T-helper 2 cell (primary cell): ENCODE measurements at places on chromosomes 16 and 17.

DNA sequence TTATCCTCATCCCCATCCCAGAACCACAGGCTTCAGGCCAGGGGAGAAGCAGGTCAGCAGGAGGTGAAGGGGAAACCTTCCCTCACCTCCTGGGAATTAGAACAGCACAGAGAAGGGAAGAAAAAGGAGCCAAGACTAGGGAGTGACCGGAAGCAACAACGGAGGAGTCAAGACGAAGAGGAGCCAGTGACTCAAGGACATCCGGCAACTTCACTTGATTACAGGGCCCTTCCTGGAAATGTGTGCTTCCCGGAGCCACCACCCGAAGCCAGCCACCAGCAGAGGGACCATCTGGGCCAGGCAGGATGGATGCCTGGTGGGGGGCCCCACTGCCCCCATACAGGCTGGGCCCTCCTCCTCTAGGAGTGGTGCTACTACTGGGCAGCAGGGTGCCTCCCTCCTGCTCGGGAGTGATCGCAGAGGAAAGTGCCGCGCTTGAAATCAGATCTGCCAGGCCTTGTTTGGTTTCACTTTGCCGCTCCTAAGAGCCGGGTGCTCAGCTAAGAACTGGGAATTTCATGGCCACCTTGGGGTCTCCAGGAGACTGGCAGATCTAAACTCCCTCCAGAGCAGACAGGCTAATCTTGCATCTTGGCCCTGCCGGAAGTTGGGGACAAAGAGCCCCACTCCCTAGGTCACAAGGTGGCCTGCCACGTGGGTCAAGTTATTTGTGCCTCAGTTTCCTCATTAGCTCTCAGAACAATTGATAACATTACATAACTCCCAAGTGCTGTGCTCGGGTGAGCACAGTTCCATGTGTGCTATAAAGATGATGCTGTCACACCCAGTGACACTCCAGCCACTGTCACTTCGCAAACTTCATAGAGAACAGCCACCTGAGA, 6.6 kb downstream of the CDC42EP4 start:
- no peak for DNase-seq

DNA sequence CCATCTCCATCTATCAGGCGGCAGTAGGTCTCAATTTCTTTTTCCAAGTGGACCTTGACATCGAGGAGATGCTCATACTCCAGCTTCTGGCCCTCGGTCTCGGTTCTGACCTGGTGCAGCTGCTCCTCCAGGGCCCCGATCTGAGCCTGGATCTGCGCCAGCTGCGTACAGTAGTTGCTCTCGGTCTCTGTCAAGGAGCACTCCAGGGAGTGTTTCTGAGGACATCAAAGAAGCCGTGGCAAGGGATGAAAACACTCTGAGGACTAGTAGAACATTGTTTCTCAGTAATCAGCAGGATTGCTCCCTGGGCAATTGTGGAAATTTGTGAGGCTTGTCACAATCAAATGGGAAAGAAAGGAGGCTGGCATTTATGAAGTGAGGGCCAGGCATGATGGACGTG, 5.9 kb downstream of the KRT28 start:
- no peak for DNase-seq

DNA sequence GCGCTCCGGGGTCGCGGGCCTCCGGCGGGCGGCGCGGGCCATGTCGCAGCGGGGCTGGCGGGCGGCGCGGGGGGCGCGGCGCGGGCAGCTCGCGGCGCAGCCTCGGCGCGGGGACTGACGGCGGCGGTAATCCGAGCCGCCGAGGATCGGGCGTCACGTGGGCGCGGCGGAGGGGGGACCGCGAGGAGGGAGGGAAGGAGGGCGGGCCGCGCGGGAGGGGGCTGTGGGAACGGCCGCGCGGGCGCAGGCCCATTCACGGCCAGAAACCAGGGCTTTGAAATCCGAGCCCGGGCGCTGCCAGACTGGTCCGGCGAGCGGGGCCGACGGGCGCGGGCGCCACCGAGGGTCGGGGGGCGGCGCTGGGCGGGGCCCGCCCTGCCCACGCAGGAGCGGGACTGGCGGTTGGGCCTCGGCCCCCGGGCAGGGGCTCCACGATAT, at the start of gene MTSS2:
TSS of gene MTSS2 (minus strand) at position 116 of the 438 bp plus-strand sequence. CDS start 262 bp downstream, outside the sequence.
- no peak for DNase-seq

- DNase-seq: no peak
Measured at GRCh38 chr16:28151180-28151579, 60.6 kb downstream of the XPO6 start.

DNA sequence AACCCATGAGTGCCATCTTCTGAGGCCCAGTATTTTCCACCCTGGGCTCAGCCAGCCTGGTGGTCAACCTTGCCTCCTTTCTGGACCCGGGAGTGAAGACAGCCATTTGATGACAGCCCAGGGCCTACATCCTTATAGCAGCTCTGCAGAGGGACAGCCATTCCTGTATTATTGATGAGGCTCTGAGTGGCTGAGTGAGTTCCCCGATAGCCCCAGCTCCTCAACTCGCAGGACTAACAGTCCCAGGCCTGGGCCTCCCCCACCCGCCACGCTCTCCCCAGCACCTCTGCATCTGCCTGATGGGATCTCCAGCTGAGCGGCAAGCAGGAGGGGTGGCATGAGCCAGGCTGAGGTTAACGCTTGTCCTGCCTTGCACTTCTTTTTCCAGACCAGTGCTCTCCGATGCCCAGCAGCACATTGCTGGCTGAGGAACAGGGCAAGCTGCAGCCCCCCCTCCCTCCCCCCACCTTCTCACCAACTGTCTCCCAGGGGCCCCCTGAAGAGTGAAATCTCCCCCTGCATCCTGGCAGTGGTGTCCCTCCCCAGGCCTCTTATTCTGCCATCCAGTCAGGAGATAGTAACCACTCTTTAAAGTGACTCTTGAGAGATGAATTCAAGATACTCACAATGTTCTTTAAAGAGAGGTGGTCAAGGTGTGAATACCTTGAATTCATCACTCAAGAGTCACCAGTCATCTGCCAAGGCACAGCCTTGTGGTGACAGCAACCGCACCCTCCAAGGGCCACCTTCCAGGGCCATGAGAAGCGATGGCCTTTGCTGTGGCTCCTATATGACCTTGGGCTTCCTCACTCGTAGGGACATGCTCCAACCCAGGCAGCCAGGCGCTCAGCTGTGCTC, 23.5 kb downstream of the CACNG5 start:
- no peak for DNase-seq

DNA sequence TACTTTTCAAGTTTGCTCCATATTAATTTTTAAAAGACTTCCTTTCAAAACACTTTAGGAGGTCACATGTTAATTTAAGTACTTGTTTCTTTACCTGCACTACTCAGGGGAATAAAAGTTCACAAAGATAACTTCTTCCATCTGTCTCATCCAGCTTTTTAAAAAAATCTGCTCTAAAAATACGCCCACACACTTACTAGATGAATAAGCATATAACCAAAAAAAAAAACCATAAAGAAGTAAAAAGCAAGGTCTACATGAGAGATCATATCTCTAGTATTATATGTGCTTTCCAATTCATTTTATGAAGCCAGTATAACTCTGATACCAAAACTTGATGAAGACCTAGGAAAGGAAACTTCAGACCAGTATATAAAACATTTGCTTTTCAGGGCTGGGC, 17.2 kb downstream of the SKAP1 start:
- no peak for DNase-seq

DNA sequence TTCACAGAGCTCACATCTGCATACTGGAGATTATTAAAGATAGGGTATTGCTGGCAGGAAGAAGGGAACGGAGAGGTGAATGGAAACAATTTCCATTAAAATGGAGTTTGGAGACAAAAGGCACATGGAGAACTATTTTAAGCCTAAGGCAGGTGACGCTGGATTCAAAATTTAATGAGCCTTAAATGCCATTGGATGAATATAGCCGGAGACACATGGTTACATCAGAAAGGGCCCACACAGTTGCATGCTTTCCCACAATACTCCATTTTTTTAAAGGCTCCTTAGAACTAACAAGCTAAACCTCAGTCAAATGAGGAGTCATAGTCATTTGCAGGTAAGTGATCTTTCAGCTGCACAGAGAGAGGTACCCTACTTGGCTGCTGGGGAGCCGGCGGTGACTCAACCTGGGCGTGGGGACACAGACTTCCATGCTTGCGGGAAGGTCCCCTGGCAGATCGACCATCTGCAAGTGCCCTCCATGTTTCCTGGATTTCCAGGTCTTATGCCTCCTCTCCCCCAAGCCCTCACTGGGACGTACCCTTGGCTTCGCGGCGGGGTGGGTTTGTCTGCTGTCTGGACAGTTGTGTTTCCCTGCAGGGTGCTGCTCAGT, 259.2 kb downstream of the CBLN1 start:
- no peak for DNase-seq

DNA sequence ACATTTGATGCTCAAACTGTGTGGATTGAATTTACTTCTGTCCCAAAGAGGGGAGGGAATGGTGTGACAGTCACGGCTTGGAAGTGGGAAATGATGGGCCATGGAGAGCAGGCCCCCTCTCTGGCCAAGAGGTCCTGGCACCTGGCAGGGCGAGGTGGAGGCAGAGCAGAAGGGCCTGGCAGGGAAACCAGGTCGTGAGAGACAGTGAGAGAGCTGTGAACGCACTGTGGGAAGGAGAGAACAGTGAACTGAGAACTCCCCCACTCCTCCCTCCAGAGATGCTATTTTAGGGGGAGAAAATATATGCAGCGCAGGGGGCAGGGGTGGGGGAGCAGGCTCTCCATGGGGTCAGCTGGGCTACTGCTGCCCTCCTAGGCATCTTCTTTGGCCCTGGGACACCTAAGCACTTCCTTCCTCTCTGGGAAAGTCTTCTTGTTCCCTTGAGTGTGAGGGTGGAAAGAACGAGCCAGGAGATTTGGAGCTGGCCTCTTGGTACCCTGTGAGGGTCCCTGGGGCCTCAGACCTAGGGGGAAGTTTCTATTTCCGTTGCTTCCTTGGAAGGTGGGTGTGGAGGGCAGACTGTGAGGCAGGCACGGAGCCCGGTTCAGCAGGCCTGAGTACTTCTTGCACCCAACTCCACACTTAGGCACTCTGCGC, 17.2 kb upstream of the TBX21 start:
- DNase-seq: no peak

DNA sequence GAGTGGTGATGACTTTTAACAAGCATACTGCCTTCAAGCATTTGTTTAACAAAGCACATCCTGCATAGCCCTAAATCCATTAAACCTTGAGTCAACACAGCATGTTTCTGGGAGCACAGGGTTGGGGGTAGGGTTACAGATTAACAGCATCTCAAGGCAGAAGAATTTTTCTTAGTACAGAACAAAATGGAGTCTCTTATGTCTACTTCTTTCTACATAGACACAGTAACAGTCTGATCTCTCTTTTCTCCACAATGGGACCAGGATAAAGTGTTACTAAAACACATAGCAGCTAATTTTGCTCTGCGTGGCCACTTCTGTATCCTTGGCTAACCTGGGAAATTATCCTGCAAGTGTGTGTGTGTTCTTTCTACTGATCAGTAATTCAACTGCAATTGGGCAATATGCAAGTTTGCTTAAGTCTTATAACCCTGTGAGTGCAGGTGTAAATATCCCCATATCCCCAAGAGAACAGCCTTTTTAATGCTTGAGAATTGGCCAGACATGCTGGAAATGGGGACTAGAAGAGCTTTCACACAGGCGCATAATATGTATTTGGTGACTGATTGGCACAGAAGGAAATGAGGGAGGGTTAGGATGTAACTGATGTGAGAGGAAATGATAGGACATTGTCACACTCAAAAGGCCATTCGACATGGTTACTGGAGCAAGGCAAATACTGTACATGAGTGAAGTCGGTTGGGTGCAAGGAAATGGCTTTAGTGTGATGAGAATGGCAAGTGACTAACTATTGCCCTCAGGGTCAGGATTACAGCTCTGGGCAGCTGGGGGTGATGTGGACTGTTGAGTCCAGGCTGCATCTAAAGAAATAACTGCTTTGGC, 10.8 kb upstream of the ANKS4B start:
- DNase-seq: no peak

DNA sequence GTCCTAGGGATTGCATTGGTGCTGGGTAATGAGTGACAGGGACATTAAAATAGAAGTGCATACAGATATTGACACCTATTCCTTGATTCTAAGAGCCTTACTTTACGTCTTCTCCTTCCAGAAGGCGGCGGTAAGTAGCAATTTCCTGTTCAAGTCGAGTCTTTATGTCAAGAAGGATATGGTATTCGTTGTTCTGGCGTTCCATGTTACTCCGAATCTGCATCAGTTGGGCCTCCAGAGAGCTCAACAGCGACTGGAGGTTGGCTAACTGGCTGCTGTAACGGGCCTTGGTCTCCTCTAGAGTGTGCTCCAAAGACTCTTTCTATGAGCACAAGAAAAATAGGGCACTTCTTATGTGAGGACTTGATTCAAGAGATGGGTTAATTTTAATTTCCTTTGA, 7.0 kb downstream of the KRT20 start:
- DNase-seq: no peak

DNA sequence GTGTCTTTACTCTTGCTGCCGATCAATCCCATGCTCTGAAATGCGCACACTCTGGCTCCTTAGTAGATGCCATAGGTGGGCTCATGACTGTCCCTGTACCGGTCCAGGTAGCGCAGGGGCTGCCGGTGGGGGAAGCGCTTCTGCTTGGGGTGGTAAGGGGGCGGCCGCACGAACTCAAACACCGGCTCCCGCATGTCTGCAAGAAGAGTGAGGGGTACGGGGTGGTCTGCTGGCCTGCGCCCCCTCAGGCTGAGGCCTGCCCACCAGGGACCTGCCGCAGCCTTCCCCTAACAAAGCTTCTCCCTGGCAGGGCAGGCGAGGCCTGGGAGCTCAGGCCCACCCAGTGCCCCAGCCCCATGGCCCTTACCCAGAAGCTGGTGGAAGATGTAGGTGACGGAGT, 2.0 kb upstream of the TRIM65 start:
- no peak for DNase-seq

GRCh38 chr17:70498631-70499030, 329.3 kb downstream of the KCNJ2 start:
- DNase-seq: no peak

- DNase-seq: no peak
Measured at GRCh38 chr17:75487351-75488070, 27.8 kb downstream of the CASKIN2 start.

DNA sequence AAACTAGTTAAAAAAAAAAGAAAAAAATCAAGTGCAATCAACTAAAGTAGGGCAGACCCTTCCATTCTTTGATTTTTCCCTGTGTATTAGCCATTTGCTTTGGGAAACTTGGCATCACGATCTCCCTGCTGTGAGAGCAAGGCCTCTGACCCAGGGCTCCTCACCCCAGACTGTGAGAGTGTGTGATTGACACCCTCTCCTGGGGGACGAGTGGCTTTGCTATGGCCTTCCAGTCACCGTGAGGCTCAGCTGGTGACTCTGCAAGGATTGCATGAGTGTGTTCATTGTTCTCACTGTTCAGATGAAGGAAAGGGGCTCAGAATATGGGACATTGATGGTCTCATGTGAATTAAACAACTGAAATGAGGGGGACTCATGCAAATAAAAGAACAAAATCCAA, 69.0 kb upstream of the BCAR1 start:
- no peak for DNase-seq

GRCh38 chr17:72715906-72716572, 376.4 kb downstream of the SLC39A11 start:
- no peak for DNase-seq

DNA sequence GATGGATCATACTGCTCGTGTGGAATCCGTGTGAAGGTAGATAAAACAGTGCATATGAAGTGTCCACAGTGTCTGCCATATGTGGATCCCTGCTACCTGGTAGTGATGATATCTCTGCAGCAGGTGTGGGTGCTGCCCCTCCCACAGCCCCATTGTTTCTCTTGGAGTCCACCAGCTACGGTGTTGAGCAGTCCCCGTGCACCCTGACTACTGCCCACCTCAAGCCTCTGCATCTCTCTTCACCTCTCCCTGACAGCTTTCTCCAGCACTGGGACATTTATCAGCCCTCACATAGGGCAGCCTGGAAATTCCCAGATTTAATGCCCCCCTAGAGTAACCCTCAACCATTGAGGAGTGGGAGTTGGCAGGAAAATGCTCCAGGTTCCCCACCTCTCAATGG, 244.7 kb downstream of the IRF8 start:
- no peak for DNase-seq

GRCh38 chr16:2527071-2527783, 4.0 kb downstream of the CEMP1 start:
- no peak for DNase-seq
